ENCODE measurements at places on chromosomes 6 and 20.

DNA sequence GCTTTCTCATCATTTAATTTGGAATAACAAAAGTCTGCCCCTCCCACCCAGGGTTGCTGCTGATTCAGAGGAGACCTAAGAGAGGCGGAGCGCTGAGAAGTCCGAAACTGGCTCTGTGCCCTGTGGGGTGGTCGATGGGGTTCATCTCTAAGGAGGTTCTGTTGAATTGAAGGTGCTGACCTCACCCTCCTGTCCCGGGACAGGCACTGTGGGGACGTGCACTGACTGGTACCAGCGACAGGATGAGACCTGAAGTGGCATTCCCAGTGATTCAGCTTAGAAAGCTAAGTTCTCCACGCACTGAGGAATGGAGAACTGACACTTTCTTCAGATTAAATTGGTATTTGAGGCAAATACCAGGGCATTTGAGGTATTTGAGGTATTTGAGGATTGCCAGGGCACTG lies 1.3 kb downstream of the GUCA1B start:
- no peak for DNase-seq

DNA sequence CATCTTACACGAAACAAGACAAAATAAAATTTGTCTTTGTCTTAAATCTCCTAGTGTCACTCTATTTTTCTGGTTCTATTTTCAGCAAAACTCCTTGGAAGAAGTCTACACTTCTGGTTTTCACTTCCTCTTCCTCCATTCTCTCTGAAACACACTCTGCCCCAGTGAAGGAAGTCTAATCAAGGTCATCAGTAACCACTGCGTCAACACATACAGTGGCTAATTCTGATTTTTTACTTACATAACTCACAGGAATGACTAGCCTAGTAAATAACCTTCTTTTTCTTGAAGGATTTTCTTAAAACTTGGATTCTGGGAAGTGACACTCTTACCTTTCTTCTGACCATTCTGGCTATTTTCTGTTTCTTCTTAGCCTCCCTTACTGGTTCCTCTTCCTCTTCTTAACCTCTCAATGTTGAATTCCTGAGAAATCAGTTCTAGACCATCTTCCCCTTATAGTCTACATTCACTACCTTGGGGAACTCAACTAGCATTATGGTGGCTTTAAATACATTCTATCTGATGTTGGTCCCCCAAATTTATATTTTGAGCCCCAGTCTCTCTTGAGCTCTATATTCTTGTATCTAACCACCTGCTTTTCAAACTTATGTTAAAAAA lies 37.5 kb downstream of the AIG1 start:
- DNase-seq = peak; percentile 79

DNA sequence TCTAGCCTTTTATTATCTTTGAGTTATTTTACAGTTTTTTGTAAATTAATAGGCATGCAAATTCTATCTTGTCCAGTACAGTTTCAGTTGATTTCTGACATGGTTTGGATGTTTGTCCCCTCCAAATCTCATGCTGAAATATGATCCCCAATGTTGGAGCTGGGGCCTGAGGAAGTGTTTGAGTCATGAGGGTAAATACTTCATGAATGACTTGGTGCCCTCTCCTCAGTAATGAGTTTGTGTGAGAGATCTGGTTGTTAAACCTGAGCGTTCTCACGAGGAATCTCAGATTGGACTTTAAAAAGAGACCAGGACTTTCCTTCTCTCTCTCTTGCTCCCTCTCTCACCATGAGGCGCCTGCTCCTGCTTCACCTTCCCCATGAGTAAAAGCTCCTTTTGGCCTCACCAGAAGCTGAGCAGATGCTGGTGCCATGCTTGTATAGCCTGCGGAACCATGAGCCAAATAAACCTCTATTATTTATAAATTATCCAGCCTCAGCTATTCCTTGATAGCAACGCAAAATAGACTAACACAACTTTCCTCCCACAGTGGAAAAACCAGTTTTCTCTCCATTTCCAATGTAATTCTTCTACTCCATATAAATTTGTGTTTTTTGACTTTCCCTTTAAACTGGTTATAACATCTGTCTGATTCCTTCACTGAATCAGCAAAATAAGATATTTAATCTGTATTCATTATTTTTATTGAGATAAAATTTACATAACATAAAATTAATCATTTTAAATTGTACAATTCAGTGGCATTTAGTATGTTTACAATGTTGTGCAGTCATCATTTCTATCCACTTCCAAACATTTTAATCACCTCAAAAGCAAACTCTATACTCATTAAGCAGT lies 78.7 kb upstream of the PRSS16 start:
- no peak for DNase-seq

DNA sequence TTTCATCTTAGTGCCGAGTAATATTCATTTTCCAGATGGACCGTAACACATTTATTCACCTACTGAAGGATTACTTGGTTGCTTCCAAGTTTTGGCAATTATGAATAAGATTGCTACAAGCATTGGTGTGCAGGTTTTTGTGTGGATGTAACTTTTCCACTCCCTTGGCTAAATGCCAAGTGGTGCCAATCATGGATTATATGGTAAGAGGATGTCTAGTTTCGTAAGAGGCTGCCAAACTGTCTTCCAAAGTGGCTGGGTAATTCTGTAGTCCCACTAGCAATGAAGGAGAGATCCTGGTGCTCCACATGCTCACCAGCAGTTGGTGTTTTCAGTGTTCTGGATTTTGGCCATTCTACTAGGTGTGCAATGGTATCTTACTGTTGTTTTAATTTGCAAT lies 117.1 kb downstream of the IRF4 start:
- DNase-seq = no peak

GRCh38 chr6:106700581-106700980 lies 71.2 kb downstream of the QRSL1 start:
- no peak for DNase-seq

DNA sequence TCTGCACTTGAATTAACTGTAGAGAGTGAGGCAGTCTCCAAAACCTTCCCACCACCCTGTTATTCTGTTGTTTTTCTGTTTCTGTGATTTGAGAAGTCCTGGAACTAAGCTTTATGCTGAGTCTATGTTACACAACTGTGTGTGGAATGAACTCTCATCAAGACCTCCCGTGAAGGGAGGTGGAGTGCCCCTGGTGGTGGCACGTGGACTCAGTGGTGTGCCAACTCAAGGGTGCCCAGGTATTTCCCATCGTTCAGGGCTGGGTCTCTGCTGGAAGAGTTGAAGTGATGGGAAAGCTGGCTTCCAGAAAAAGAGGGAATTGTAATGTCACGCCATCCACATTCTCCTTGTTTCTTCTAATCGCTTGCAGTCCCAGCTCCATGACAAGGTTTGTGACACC lies 374.2 kb downstream of the SMOC2 start:
- DNase-seq = no peak

DNA sequence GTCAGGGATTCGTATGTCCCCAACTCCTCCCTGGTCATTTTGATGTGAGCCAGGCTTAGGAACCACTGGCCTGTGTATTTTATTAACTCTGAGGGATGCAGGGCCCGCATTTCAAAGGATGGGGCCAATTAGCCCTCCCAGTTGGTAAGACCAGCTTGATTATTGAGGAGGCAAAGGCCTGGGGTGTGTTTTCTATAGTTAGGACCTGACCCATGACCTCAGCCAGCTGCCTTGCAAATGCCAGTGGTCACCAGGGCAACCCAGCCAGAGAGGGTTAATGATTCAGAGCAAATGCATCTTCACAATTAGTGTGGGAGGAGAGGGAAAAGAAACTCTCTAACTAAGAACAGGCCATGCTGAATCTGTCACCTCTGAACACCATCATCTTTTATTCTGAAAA lies 835.4 kb downstream of the MAFB start:
- no peak for DNase-seq

DNA sequence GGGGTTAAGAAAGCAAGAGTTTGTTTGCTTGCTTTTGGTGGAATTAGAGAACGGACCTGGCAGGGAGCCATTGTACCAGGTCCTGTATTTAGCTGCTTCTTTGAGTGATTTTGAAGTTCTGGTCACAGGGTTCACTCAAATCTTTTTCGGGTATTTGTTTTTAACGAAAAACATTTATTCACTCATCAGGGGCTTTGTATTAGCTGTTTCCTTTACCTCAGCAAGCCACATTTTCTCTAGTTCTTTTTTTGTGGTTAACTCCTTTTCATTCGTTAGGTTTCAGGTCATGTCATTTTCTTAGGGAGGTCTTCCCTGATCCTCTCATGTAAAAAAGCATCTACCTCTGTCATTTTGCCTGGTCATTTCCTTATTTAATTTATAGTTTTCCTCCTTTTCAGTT lies 1502.2 kb downstream of the GRIK2 start:
- no peak for DNase-seq

DNA sequence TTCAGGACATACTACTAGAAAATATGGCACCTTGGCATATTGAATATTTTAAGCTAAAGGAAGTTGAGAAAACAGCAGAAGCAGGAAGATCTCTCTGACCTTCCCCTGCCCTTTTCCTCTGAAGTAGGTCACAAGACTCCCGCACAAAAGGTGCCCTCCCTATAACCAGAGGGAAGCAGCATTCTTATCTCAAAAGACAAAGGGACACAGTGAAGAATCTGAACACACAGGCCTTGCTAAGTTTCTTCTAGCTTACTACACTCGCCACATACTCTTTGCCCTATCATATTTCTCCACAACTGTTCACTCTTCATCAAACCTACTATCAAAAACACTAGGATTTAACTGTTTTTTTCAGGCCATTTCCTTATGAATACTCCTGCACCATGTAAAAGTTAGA lies 151.2 kb downstream of the ELOVL4 start:
- peak; percentile 48 for DNase-seq

DNA sequence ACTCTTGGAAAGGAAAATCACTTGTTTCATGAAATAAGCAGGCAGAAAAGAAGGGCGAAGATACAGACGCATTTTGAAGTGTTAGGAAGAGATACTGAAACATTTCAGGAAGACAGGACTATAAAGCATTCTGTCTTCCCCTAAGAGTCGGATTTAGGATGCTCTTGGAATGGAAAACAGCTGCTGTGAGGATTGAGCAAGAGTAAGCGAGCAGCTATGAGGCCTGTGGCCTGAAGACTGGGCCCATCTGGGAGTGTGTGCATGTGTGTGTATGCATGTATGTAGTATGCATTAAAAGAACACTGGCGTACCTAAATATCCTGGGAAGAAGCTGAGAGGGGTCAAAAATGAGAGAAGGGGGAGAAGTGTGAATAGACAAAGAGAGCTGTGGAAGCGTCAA lies 83.6 kb downstream of the SIM1 start:
- no peak for DNase-seq

DNA sequence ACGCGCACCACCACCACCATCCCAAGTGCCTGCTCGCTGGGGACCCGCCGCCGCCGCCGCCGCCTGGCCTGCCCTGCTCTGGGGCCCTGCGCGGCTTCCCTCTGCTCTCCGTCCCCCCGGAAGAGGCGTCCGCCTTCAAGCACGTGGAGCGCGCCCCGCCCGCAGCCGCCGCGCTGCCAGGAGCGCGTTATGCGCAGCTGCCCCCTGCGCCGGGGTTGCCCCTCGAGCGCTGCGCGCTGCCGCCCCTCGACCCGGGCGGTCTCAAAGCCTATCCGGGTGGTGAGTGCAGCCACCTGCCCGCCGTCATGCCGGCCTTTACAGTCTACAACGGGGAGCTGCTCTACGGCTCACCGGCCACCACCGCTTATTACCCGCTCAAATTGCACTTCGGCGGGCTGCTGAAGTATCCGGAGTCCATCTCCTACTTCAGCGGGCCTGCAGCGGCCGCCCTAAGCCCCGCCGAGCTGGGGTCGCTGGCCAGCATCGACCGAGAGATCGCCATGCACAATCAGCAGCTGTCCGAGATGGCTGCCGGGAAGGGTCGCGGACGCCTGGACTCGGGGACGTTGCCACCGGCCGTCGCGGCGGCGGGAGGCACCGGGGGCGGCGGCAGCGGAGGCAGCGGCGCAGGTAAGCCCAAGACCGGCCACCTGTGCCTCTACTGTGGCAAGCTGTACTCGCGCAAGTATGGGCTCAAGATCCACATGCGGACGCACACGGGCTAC lies 7.2 kb downstream of the PRDM13 start:
- peak; percentile 21 for DNase-seq

- DNase-seq = no peak
These were observed 66.0 kb downstream of the DTD1 start for GRCh38 chr20:18653736-18654447.

DNA sequence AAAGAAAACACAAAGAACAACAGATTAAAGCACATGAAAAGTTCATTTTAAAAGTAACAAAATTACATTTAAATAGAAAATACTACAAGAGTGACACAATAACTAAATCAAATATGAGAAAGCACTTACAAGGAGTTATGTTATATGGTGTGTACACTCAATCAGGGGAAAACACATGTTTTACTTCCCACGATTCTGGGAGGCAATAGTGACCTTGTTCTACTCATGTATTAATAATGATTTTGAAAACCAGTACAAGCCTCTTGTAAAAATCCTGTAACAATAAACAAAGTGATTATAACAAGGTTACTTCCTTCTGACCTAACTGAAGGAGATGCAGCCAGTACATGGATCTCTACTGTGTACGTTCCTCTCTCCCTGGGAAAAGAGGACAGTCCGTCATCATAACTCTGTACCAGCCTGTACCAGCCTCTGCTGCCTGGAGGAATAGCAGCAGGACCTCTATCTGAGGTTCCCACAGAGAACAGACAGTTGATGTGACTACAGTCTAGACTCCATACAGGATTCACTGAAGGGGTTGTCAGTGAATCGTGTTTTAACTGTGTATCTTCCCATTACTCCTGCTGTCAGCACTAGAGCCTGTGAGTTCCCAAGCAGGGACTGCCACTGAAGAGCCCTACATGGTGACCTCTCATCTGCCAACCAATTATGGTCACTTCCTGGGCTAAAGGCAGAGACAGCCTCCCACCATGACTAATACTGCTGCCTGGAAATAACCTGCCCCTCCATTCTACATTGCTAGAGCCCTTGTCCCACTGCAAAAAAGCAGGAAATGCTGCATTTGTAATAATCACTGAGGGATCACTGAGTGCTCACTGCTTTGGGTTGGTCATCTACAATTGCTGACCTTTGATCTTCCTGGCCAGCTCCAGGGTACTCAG lies 149.7 kb downstream of the KIF16B start:
- no peak for DNase-seq

GRCh38 chr20:4544765-4545164 lies 176.9 kb upstream of the PRND start:
- DNase-seq = no peak

GRCh38 chr6:122673343-122673961 lies 63.2 kb downstream of the PKIB start:
- peak; percentile 51 for DNase-seq

DNA sequence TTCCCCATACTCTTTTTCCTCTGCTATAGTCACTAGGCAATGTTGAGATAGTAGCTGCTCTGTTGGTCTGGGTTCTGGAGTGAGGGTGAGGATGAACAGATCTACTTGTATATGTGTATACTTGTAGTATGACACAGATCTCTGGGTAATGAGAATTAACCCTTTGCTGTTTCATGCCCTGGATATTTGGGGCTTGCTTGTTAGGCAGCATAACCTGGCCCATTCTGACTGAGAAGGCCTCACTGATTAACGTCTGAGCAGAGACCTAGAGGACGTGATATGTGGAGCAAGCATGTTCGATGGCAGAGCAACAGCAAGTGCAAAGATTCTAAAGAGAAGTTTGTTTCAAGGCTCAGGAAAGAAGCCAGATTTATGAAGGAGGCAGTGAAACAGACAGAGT lies 94.4 kb downstream of the TRMT6 start:
- DNase-seq = no peak

All from inflammatory macrophage (primary cell).